ENCODE measurements at places on chromosomes 16 and 17.
A peak's percentile ranks its signal among the peaks of the same experiment; 100 is the strongest.

- peak; percentile 75 for DNase-seq
Measured at GRCh38 chr17:181245-182049, at the start of gene DOC2B. Gene DOC2B, minus strand, starts transcription at chr17:181650. Its CDS starts 171 bp downstream, at chr17:181479.

DNA sequence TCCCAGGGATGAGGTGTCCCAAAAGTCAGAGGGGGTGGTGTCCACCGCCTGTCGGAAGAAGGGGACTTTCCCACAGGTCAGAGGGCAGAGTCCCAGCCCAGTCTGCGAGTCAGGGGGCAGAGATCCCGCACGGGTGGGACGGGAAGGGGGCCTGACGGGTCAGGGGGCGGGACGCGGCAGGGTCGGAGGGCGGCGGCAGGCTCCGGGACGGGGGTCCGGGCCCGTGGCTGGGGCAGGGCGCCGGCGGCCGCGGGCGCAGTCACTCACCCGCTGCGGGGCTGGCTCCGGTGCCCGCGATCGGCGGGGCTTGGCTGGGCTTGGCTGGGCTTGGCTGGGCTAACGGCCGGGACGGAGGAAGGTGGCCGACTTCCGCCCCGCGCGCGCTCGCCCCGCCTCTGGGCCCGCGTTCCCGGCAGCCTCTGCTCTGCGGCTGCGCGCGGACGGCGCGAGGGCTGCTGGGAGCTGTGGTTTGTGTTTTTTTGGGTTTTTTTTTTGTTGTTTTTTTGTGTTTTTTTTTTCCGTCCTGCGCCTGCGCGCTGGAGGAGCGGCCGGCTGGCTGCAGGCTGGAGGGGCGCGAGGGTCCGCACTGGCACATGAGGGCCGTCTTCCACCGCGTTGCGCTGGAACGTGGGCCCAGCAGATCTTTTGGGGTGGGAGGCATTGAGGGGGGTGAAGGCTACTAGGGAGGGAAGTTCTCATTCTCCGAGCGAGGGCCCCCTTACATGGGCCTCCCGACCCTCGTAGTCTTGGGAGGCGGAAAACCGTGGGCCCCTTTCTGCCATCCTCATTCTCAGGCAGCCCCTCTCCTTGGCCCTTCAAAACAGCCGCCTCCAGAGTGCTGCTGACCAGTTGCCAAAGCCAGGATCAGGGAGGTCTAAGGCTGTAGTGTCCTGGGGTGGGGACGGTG is at the start of gene CANT1:
Gene CANT1, minus strand, starts transcription at position 368 of the 907 bp plus-strand sequence. CDS start 12,142 bp downstream, outside the sequence.
- DNase-seq = peak; percentile 90

DNA sequence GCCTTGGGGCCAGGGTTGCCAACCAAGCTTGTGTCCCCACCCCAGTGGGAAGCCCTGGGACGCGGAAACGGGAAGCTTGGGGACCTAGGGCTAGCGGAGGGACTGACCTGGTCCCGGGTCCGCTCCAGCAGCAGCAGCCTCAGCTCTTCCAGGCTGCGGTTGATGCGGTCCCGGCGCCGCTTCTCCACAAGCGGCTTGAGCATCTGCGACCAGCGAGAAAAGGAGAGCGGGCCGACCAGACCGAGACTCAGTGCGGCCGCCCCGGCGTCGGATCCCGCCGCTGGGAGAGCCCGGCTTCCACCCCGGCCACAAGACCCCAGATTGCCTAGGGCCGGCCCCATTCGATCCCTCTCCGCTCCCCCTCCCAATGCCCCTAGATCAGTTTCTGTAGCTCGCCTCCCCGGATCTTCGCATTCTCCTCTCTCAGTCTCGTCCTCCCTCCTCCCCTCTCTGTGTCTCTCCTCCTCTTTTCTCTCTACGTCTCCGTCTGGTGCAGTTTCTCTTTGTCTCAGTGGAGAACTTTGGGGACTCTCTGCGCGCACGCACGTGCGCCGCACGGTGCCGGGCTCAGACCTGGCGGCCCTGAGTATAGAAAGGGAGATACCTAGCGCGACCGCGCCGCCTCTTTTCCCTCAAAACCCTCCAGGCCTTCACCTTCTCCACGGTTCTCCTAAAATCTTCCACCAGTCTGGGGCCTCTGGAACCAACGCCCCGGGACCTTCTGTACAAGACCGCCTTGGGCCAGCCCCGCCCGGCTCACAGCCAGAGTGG is 797 bp downstream of the HES7 start:
- DNase-seq = no peak

DNA sequence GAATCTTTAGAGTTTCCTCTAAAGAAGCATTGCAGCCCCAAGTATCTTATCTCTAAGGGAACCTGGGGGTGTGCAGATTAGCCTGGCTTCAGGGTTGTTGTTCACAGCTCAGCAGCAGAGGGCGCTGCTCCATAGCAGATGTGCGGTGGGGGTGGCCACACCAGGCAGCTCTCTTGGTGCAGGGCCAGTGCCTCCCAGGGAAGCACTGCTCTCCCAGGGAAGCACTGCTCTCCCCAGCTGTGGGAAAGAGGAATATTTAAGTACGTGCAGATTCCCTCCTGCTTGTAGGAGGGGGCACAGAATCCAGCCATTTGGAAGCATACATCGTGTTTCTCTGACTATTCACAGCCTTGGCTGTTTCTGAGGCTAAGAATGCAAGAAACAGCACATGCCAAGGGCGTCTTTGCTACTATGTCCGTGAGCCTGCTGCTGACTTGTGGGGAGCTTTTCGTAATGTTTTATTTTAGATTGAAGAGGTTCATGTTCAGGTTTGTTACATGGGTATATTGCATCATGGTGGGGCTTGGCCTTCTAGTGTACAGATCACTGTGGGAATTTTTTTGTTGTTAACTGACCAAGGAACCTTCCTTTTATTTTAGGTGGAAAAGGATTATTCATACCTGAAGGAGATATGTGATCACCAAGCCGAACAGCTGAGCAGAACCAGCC is 217.8 kb downstream of the SPECC1 start:
- peak; percentile 87 for DNase-seq

DNA sequence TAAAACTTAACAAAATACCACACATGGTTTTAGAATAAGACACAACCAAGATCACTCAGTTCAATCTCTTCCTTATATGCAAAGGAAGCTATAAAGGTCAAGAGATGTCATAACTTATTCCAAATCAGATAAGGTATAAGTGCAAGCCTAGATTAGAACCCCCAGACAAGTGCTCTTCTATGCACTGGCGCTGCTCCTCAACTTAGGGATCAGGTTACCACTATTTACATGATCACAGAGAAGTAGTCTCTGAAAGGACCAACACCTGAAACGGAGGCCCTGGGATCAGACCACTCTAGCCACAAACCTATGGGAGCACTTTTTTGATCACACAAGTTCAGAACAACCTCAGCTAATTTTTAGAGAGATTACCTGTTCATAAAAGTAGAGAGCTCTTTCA is 16.6 kb downstream of the COPS3 start:
- no peak for DNase-seq

GRCh38 chr17:73420897-73421296 is 109.1 kb upstream of the CDC42EP4 start:
- DNase-seq = no peak

DNA sequence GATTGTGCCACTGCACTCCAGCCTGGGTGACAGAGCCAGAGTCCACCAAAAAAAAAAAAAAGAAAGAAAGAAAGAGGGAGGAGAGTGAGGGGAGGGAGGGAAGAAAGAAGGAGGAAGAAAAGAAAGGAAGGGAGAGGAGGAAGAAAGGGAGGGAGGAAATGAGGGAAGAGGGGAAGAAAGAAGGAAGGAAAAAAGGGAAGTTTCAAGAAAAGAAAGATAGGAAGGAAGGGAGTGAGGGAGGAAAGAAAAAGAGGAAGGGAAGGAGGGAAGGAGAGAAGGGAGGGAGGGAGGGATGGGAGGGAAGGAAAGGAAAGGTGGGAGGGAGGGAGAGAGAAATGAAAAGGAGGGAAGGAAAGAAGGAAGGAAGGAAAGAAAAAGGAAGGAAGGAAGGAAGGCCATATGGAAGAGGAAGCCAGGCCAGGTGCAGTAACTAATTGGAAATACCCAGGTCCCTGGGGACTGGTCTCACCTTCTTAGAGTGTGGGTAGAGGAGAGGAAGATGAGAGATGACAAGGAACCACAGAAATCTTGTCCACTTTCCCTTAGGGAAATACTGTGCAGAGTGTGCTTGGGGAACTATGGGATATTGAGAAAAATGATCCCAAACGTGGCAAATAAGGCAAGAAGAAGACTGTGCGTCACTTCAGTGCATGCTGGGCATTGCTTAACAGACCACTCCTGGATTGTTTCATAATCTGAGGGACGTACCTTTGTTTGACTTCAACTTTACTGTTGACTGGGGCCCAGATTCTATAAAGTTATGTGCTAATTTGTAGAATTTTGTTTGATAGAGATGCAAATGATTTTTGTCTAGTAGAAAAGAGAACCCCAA is 15.1 kb upstream of the CSNK2A2 start:
- no peak for DNase-seq

DNA sequence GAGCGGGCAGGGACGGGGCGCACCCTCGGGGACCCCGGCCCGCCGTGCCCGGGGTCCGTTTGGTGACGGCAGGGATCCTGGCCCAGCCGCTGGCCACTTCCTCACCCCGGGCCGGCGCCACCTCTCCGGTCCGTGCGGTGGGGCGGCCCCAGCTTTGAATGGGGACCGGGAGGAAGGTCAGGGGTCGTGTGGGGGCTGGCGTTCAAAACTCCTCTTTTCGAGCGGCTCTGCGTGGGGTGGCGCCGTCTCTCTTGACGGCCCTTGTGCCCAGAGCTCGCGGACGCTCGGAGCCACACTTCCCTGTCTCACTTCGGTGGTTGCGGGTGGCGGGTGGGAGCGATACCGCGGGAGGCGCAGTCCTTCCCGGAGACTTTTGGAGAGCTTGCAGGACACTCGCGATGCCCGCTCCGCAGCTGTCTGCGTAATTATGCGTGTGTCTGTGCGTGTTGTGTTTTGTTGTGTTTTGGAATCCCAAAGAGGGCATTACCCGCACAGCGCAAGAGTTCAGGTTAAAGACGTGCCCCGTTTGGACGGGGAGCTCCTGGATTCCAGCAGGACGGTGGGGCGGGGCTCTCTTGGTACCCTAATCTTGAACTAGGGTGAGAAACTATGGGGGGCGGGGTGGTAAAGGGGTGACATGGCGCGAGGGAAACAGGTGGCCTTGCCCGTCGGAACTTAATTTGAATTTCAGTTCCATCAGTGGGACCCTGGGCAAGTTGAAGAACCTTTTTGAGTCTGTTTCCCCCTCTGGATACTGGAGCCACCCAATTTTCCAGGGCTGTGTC is 637 bp downstream of the PLCG2 start:
- DNase-seq = peak; percentile 33

- no peak for DNase-seq
Measured at GRCh38 chr17:11704041-11704440, 105.8 kb downstream of the DNAH9 start.
